ENCODE measurements at places on chromosomes 6 and 20.

DNA sequence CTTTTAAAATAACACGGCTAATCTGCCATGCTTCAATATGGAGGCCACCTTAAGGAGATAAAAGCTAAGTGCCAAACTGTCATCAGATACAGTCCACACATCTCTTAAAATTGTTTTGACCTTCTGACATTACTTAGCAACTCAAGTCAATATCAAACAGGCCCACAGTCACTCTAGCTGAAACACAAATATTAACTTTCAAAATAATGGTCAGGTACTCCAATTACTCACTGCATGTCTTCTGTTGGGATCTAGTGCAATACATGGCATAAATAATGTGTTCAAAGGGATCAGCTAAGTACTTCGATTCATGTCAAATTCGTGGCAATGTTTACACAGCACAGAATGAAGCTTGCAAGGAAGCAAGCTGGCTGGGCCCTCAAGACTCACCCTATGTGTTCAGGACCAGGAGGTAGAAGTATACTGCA is 133.9 kb upstream of the BEND6 start:
- no peak for DNase-seq

DNA sequence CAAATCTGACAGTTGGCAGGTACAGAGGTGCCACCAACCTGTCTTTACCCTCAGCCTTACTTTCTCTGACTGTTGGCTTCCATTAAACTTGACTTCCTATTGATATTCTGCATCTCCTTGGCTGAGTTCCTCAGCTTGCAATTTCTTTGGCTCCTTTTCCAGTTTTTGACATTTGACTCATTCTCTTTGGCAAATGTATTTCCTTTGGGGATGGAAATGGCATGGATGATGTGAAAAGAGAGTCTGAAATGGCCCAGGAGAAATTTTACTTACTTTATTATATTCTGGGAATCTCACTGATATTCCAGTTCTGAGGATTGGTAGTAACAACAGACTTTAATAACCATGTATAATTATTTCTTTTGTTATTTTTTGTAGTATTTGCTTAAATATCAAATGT is 255.2 kb downstream of the CD109 start:
- peak; percentile 45 for DNase-seq

- no peak for DNase-seq
Observed at GRCh38 chr6:18039481-18039880, 52.0 kb upstream of the KIF13A start.

- no peak for DNase-seq
Observed at GRCh38 chr20:20815711-20816455, 103.4 kb upstream of the RALGAPA2 start.

DNA sequence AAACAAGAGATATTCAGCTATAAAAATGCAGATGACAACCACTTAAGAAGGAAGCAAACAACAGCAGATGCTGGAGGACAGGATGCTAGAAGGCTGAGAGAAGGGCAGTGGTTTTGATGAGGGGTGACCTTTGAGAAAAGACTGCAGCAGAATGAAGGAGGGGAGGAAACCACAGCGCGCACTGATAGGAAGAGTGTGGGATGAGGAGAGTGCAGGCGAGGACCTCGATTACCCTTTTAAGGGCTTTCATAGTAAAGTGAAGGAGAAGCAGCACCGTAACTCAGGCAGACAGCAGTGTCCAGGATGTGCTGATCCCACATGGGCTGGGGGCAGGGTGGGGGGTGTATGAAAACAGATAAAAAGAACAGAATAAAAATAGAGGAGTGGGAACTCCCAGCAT is 19.2 kb downstream of the ZBTB2 start:
- no peak for DNase-seq

GRCh38 chr20:48849779-48850178 is 22.0 kb upstream of the PREX1 start:
- DNase-seq: no peak

DNA sequence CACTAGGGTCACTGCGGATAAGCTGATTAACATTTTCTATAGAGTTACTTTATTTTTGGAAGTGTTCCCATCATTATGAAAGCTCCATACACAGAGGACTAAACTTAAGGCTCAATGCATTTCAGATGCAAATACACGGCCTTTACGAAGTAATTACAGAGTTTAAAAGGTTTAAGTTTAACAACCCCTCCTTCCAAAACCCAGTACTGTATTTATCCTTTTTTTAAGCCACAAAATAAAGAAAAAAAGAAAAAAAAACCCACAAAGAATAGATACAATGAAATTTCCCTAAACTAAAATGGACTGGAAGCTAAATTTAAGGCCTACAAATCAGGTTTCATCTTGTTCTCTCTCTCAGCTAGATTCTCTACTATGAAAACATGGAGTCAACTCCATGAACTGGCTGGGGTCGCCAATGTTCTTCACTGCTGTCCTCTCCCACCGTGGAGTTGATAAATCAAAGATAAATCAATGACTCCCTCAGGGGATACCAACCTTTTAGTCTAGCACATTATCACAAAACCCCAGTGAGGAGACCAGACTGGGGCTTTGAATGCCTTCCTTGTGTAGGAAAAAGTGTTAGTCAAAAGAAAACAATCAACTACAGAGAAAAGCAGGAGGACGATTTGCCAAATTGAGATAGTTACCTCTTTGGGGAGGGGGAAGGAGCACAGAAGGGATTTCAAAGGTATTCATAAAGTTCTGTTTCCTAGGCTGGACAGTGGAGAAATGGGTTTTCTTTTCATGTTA is 52.5 kb downstream of the TNFRSF21 start:
- DNase-seq: no peak
